HepG2 (cell line): ENCODE measurements at places on chromosomes 7 and 10. TPM values are rescaled to one million over a fixed set of nuclear protein-coding genes. Genes with fewer than 3 reads are reported as not detected.

The EBF3 gene
- total RNA-seq: not detected in 2 replicates

The TRIM50 gene
- total RNA-seq: 21.1 and 24.5 TPM in 2 replicates

The NKX1-2 gene
- not detected in 2 replicates for total RNA-seq

The LIPK gene
- not detected in 2 replicates for total RNA-seq

The CACUL1 gene
- total RNA-seq: 31.0 and 43.6 TPM in 2 replicates

The INMT gene
- not detected in 2 replicates for total RNA-seq

The SPDYE2B gene
- total RNA-seq: not detected in 2 replicates

The PDE6C gene
- total RNA-seq: 0.39 and 0.64 TPM in 2 replicates

The CYP3A4 gene
- total RNA-seq: 0.11 and 0.35 TPM in 2 replicates

The ZCWPW1 gene
- 2.5 and 2.6 TPM in 2 replicates for total RNA-seq

The SH3PXD2A gene
- total RNA-seq: 11.3 and 11.9 TPM in 2 replicates

The SEMA3D gene
- total RNA-seq: 0.07 TPM in 1 of 2 replicates, not detected in the other

The EVX1 gene
- not detected in 2 replicates for total RNA-seq

The RASSF4 gene
- 49.9 and 51.7 TPM in 2 replicates for total RNA-seq

The SFRP4 gene
- total RNA-seq: 1.2 and 1.8 TPM in 2 replicates

The CPED1 gene
- total RNA-seq: 27.0 and 41.6 TPM in 2 replicates

The OR2A2 gene
- not detected in 2 replicates for total RNA-seq

The SPDYE5 gene
- not detected in 2 replicates for total RNA-seq

The TAS2R5 gene
- total RNA-seq: 0.65 and 1.7 TPM in 2 replicates

The CLCN1 gene
- not detected in 2 replicates for total RNA-seq

The PIP4K2A gene
- 22.6 and 25.7 TPM in 2 replicates for total RNA-seq
